ENCODE measurements at places on chromosomes 13 and 19. TPM values are rescaled to one million over a fixed set of nuclear protein-coding genes. Genes with fewer than 3 reads are reported as not detected.

DNA sequence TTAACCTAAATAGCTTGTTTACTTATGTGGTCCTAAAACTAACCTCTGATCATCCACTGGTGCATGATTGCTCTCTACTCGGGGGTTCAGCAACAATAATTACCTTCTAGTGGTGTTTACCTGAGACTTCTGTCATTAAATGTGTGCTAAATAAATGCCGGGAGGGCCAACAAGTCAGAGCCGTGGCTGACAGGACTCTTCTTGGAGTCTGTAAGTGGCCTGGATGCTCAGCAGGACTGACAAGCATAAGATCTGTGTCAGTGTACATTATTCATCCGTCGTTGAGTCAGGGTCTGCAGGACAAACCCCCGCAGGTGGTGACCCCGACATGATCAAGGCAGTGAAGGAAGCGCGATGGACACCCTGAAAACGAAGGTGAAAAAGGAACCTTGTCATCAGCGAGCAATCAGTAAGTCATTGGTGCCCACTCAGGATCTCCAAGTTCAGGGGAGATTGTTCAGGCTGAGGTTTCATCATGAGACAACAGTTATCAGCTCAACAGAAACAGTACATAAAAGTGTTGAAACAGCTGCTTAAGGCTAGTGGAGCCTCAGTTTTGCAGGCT is 1466.9 kb downstream of the UQCRFS1 start:
- no peak for DNase-seq

DNA sequence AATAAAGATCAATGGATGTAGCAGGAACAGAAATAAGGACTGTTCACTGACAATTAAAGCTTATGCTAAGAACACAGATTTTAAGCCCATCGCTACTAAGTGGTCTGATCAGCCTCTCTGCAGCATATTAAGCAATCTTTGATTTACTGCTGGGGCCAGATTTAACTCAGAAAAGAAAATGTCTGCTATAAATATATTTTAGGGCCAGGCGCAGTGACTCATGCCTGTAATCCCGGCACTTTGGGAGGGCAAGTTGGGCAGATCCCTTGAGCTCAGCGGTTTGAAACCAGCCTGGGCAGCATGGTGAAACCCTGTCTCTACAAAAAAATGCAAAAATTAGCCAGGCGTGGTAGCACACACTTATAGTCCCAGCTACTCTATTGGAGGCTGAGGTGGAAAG is 43.0 kb downstream of the METTL21C start:
- DNase-seq: peak; percentile 33

- no peak for DNase-seq
Observed at GRCh38 chr13:51645761-51646670, 61.8 kb downstream of the WDFY2 start.

Gene HIF3A
- total RNA-seq: not detected

- no peak for DNase-seq
Observed at GRCh38 chr19:45554481-45554880, 30.1 kb downstream of the OPA3 start.

- peak; percentile 34 for DNase-seq
Observed at GRCh38 chr19:45577111-45577905, 7.3 kb downstream of the OPA3 start.

GRCh38 chr13:59437544-59438301 is 726.0 kb downstream of the DIAPH3 start:
- DNase-seq: no peak

DNA sequence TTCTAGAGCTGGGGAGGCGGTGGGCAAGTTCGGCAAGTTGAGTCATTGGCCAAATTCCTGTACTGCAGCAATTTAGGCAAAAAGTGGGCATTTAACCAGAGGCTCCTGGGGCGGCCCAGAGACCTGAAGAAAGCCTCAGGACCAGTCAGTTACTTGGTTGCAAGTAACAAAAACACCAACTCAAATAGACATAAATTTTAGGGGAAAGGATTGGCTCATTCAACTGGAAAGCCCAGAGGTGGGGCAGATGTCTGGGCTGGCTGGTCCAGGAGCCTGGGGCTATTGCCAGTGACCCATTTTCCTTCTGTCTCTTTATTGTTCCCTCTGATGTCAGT is 97.1 kb downstream of the SIPA1L3 start:
- DNase-seq: no peak

Gene ZNF793
- total RNA-seq: 3.3 TPM

DNA sequence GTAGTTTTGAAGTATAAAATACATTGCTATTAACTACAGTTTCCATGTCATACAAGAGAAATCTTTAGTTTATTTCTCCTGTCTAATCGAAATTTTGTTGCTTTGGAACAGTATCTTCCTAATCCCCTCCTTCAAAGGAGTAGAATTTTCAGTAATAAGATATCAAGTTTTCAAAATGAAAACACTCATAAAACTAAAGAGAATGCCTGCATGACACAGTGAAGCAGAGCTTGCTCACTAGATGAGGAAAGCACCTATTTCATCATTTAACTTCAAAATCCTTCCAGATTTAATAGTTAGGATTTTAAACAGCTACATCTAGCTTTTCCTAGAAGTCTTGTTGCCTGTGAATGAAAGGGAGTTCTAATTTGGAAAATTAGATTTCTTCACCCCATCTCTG is 80.8 kb downstream of the TNFSF11 start:
- DNase-seq: no peak

Gene FUT1
- not detected for total RNA-seq

GRCh38 chr13:93411186-93411680 is 184.6 kb downstream of the GPC6 start:
- DNase-seq: no peak

DNA sequence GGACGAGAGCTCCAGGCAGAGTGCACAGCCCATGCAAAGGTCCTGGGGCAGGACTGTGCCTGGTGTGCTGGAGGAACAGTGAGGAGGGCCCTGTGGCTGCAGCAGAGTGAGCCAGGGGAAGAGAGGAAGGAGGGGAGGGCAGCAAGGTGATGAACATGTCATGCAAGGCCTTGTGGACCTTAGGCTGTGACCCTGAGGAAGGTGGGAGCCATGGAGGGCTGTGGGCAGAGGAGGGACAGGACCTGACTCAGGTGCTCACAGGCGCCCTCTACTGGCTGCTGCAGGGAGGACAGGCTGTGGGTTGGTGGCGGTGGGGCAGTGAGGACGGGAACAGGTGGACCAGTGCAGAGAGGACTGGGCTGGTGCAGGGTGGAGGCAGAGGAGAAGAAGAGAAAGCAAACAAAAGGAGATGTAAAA is 170.3 kb downstream of the PTPRS start:
- DNase-seq: no peak

Gene LHB
- total RNA-seq: not detected

DNA sequence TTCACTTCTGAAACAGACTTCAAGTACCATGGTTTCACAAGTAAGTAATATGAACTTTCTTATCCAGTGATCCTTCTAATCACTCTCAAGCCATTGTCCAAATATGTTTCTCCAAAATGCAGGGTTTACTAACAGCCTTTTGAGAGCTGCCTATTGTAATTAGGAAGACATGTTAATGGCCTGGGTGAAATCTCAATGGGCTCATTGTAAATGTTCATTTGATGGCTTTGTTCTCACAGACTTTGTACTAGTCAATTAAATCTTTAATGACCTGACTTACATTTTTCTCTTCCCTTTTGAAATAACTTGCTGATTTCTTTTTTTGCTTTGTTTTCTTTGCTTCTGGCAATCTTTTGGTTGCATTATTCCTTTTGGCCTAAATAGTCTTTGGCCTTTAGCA is 444.8 kb downstream of the LIG4 start:
- no peak for DNase-seq

DNA sequence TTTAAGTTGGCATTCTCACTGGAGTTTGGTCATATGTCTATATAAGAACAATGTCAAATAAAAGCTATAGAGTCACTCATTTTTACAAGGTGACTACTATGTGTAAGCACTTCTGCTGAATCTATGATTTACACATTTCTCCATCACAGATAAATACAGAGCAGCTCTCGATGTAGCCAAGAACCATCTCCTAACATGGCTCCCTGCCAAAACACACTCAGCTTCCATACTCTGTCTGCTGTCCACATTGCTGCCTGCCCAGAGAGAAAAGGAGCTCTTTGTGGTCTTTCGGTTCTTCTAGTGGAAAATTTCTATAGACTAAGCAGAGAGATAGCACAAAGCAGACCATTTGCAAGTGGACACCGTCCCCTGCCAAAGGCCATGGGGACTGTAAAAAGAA is 190.9 kb upstream of the KLF12 start:
- peak; percentile 24 for DNase-seq

Gene DACT3
- total RNA-seq: 0.78 TPM

Gene S1PR5
- total RNA-seq: 1.7 TPM

- no peak for DNase-seq
Observed at GRCh38 chr13:97715763-97716162, 237.7 kb upstream of the IPO5 start.

Gene ATXN8OS
- not detected for total RNA-seq

Gene KISS1R
- not detected for total RNA-seq

DNA sequence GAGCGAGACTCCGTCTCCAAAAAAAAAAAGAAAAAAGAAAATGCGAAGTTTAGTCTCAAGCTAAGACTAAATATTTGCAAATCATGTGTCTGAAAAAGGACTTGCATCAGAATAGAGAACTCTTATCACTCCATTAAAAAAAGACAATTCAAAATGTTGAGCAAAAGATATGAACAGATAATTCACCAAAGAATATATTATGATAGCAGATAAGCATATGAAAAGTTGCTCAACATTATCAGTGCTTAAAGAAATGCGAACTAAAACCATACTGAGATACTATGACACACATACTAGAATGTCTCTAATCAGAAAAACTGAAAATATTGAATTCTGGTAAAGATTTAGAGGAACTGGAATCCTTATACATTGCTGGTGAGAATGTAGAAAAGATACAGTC is 38.7 kb upstream of the SACS start:
- no peak for DNase-seq

- no peak for DNase-seq
Observed at GRCh38 chr19:39701291-39701690, 3.0 kb upstream of the LGALS14 start.

Gene CYP2F1
- not detected for total RNA-seq

DNA sequence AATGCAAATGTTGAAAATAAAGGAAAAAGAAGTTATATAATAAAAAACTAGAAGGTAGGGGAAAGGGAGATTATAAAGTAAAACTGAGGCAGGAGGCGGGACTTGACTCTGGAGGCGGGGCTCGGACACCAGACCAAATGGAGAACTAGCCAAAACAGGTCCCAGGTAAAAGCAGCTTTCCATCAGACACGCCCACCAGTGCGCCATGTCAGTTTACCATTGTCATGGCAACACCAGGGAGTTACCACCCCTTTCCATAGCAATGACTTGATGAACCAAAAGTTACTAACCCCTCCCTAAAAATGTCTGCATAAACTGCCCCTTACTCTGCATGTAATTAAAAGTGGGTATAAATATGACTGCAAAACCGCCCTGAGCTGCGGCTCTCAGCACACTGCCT is 70.9 kb downstream of the PEPD start:
- no peak for DNase-seq
